ENCODE measurements at places on chromosomes 16 and 17.
A peak's percentile ranks its signal among the peaks of the same experiment; 100 is the strongest.

DNA sequence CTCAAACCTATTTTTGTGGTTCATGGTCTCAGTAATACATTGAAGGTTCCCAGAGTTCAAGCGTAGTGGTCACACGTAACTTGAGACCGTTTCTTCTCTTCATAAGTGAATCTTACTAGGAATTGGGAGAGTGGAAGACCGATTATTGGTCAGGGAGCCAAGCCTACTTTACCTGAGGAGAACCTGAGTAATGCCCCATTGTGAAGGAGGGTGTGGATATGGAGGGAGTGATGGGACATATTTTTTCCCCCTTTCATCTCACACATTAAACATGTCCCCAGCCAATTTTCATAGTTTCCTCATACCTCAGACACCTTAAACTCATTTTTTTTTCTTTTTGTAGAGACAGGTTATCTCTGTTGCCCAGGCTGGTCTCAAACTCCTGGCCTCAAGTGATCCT is 8.9 kb downstream of the GEMIN4 start:
- DNase-seq: no peak

DNA sequence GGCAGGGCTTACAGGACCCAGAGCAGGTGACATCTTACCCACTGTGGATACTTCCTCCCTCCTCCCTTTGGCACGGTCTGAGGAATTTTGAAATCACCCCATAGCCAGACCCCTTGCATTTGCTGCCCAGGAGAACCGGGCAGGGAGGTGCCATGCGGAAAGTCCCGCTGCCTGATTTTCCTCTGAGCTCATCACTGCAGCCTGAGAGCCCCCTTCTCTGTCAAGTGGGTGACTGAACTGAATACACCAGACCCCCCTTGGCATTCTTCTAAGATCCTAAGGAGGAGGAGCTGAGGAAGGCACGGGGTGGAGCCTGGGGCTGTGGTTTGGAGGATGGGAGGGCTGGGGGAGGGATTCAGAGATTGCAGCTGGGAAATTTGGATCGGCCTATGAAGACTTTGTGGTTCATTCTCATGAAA is 173.4 kb downstream of the RAB11FIP4 start:
- DNase-seq: no peak

- no peak for DNase-seq
Measured at GRCh38 chr17:71342737-71343136, 778.1 kb upstream of the SOX9 start.

- no peak for DNase-seq
Measured at GRCh38 chr17:1959871-1960544, 65.1 kb downstream of the RTN4RL1 start.

GRCh38 chr17:8820311-8821010 is 21.3 kb upstream of the MFSD6L start:
- DNase-seq: no peak

GRCh38 chr16:76059186-76059585 is 218.0 kb upstream of the CNTNAP4 start:
- no peak for DNase-seq

DNA sequence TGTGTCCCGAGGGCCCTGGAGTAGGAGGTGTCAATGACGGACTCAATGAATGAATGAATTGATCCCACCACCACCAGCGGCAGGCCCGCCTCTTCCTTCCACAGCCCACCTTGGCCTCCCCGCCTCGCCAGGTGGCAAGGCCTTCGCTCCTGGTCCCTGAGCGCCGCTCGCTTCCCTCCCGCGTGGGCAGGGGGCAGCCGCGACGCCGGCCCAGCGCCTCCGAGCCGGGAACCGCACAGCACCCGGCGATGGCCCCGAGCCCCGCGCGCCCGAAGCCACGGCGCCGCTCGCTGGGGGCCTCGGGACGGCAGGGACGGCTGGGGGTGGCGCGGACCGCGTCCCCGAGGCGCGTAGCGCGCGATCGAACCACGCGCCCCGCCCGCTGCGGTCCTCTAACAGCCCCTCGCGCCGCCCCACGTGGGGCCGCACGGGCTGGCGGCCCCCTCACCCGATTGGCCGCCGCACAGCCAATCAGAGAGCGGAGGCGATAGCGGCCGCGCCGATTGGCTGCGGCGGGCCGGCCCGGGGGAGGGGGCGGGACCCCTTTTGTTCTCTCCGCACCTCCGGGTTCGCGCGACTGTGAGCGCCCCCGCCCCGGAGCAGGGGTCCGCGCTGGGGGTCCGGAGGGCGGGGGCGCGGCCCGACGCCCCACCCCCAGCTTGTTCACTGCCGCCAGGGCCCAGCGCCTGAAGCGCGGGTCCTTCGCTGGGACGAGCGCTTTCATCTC is 31.4 kb downstream of the ACTG1 start:
- peak; percentile 88 for DNase-seq

GRCh38 chr16:5508371-5508770 is 410.8 kb upstream of the EEF2KMT start:
- no peak for DNase-seq

DNA sequence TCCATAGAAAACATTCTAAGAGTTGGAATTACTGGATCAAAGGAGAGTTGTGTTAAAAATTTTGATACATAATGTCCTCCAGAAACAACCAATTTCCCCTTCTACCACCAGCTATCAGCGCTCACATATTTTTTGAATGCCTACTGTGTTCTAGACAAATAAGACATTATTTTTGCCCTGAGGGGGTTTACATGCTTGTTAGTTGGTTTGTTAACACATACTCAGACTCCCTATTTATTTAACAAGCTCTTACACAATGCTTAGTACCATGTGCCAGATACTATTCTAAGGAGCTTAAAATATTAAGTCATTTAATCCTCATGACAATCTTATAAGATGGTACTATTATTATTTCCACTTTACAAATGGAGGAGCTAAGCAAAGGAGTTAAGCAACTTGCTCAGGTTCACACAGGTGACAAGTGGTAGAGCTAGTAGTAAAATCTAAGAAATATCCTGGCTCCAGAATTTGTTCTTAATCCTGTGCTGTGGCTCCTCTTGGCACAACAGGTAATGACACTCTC is 194.2 kb downstream of the UTP18 start:
- no peak for DNase-seq

- DNase-seq: no peak
Measured at GRCh38 chr17:40753804-40754203, 1.3 kb downstream of the KRT25 start.

- peak; percentile 82 for DNase-seq
Measured at GRCh38 chr16:88686439-88687253, at the start of gene SNAI3. SNAI3 (minus strand) TSS chr16:88686507; CDS start chr16:88686406, 101 bp downstream.

DNA sequence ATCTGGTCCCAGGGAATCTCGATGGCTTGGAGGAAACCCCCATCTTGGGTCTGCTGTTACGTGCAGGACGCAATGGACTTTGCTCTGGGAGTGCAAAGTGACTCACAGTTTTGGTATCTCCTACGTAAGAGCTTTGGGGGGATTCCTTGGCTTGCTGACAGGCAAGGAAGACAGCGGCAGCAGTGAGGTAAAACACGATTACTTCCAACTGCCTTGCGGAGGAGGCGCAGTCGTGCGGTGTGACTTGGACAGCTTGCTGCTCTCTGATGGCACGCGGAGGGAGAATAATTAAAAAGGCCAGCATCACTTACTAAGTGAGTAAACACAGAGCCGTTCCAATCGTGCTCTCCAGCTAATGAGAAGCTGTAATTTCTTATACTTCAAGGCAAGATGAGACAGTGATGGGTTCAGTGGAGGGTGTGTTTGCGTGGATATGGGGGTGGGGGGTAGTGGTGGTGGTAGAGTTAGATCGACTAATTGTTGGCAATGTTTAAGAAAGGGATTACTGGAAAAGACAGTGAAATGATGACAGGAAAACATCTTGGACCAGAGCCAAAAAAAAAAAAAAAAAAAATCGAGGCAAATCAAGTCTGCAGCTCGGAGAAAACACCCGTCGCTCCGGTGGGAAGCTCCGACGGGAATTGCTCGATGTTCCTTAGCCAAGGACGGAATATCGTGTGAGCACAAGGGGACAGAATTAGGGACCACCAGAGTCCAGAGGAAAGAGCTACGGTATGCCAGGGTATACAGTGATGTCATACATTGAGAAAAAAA is 184.8 kb upstream of the ZFHX3 start:
- peak; percentile 19 for DNase-seq

- no peak for DNase-seq
Measured at GRCh38 chr16:78823027-78823426, 723.6 kb downstream of the WWOX start.

GRCh38 chr17:21512307-21513011 is 136.3 kb downstream of the KCNJ12 start:
- DNase-seq: no peak

DNA sequence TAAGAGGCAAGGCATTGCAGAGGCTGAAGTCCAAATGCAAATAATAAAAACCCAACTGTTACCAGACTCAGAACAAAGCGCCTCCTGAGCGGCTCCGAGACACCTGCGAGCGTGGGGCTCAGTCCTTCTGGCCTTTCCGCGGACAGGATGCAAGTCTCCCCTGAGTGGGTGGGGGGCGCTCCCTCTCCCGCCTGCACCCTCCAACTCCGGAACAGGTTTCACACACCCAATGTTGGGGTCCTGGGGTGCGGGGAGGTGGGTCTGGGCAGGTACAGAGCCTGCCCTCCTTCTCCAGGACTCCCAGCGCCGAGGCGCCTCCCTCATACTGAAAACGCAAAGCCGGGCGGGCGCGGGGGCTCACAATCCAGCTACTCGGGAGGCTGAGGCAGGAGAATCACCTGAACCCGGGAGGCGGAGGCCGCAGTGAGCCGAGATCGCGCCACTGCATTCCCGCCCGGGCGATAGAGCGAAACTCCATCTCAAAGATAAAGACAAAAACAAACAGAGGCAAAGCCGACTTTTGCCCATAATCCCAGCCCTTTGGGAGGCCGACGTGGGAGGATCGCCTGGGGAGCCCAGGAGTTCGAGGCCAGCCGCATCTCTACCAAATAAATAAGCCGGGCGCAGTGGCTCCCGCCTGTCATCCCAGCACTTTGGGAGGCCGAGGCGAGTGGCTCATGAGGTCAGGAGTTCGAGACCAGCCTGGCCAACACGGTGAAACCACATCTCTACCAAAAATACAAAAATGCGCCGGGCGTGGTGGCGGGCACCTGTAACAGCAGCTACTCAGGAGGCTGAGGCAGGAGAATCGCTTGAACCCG is 893 bp downstream of the GINS2 start:
- no peak for DNase-seq

DNA sequence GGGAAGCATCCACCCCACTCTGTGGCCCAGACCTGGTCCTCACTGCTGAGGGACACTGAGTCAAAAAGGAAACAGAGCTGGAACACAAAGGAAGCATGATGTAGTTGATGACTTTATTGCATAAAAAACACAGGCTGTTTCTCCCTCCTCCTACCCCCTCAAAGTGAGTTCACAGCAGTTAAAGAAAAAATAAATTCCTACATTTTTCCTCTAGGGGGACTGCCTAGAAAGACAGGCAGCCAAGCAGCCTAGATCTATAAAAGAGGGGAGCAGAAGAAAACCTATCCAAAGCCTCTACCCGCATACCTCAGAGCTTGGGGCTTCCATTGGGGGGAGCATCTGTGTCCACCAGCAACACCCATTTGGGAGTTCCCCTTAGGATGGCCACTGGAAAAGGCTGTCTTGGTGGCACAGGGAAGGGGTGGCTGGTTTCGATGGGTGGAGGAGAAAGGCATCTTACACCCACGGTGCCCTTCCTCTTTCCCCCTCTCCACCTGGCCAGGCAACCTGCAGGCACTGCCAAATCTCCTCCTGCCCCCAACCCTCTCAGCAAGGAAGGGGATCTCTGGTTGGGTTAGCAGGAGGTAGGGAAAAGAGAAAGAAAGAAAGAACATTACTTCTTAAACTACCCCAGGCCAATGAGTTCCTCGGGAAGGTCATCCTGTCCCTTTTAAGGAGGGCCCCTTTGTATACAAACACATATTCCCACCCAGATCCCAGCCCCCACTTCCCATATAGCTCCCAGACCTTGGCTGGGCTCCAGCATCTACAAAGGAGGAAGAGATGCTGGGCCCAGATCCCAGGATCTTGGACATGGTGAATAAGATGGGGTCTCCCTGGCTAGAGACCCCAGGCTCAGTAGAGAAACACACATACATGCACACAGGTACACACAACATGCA is 4.0 kb upstream of the SCRN2 start:
- no peak for DNase-seq

- DNase-seq: no peak
Measured at GRCh38 chr17:57381498-57381897, 125.2 kb downstream of the MSI2 start.

GRCh38 chr16:1731603-1732002 is 25.6 kb downstream of the MAPK8IP3 start:
- no peak for DNase-seq

DNA sequence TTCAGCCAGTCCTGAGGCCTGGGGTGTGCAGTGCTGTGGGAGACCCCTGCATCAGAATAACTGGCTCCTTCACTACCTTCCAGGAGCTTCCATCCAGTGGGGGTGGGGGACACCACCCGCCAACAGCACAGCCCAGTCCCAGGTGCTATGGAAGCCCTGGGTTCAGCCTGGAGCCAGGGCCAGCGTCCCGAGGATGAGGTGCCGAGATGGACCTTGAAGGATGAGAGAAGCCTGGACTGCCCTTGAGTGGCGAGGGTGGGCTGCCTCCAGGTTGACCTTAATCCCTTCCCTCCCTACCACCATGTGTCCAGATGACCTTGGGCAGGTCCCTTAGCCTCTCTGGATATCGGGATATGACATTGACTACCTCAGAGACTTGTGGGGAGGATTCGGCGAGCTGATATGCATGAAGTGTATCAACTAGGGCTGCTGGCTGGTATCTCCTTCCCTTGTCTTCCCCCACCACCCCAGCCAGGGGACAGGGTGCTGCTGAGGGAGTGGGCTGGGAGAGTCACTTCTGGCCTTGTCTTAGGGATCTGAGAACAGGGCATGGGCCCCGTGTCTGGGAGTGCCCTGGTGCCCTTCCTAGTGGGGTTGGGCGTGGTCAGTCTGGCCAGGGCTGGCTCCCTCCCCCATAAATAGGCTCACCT is 14.2 kb upstream of the LASP1NB start:
- DNase-seq: no peak

- DNase-seq: no peak
Measured at GRCh38 chr16:88792668-88793250, 7.7 kb upstream of the PIEZO1 start.

- DNase-seq: no peak
Measured at GRCh38 chr17:68327823-68328557, 36.7 kb downstream of the ARSG start.

- no peak for DNase-seq
Measured at GRCh38 chr17:81493198-81494038, 19.2 kb downstream of the ACTG1 start.

GRCh38 chr16:89909777-89910716 is 8.6 kb upstream of the MC1R start:
- DNase-seq: peak; percentile 40

DNA sequence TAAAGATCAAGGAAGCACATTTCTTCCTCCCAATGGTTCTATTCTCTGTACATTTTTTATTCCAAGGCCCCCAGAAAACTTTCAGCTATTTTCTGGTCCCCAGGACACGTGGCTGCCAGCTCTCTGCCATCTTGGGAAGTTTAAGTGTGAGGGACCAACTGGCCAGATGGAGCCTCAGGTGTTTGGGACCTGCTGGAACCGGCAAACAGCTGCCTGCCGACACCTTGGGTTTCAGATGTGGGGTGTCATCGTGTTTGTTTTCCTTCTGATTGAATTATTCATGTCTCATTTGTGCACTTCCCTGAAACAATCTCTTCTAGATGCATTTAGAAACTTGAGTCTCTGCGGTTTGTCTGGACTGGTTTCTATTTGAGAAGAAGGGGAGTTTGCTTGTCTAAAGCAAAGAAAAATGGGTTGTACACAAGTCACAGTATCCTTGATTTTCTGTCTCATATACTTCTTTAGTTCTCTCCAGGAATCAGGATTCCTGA is 386.5 kb downstream of the SLC39A11 start:
- no peak for DNase-seq

GRCh38 chr17:49447628-49448302 is 33.1 kb upstream of the PHB1 start:
- no peak for DNase-seq

- no peak for DNase-seq
Measured at GRCh38 chr17:63675607-63676546, 24.0 kb downstream of the LIMD2 start.

- no peak for DNase-seq
Measured at GRCh38 chr16:12006637-12007036, 30.1 kb downstream of the SNX29 start.

Data from NCI-H345 (cell line).